ENCODE measurements at places on chromosomes 12 and 14.

DNA sequence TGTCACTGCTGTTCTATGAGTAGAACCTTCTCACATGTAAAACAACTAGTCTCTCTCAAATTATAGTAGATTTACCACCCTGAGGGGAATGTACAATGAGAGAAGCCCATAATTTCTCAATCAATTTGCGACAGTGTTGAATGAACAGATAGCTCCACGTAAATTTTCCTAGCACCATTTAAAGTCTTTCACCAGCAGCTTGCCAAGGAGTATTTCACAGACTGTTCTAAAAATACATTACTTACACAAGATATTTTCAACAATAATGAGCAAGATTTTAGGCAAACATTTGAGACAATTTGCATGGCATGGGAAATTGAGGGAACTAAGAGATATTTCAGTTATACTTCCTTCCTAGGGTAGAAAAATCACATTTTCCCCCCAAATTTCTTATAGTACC is 151.6 kb downstream of the KICS2 start:
- no peak for DNase-seq

- no peak for DNase-seq
These were observed 14.5 kb downstream of the RNASE3 start for GRCh38 chr14:20905676-20906075.

GRCh38 chr14:63470962-63471793 is 72.0 kb downstream of the PPP2R5E start:
- no peak for DNase-seq

DNA sequence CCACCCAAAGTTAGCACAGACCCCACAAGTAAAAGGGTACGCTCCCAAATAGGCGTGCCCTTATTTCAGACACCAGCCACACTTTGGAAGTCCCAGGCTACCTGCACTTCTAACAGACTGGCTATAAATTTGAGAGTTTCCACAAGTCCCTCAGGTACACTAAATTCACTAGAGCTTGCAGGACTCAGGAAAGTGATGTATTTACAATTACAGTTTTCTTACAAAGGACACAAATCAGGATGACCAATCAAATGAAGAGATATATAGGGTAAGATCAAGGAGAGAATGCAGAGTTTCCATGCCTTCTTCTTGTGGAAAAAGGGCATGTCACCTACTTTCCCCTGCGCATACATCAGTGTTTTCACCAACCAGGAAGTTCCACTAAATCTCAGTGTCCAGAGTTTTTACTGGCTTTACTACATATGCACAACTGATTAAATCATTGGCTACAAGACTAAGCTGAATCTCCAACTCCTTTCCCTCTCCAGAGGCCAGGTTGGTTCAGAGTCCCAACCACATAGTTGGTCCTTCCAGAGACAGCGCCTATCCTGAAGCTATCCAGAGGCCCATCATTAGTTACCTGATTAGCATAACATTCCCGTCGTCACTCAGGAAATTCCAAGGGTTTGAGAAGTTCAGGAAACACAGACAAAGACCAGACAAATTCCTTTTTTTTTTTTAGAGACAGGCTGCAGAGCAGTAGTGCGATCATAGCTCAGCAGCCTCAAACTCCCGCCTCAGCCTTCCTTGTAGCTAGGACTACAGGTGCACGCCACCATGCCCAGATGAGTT is 84.2 kb downstream of the DENND5B start:
- no peak for DNase-seq

DNA sequence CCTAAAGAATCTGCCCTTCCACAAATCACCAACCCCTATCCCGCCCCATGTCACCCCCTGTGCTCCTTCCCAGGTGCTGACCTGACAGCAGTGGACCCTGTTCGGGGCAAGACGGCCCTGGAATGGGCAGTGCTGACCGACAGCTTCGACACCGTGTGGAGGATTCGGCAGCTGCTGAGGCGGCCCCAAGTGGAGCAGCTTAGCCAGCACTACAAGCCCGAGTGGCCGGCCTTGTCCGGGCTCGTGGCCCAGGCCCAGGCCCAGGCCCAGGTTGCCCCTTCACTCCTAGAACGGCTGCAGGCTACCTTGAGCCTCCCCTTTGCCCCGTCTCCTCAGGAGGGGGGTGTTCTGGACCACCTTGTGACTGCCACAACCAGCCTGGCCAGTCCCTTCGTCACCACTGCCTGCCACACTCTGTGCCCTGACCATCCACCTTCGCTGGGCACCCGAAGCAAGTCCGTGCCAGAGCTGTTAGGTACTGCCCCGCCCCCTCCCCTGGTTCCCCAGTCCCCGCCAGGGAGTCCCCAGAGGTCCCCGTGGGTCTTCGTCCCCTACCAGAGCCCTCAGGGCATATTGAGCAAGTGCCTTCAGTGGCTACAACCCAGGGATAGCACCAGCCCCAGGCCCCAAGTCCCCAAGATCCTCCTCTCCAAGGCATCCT is 2.7 kb downstream of the ANKRD33 start:
- DNase-seq: no peak
